ENCODE measurements at places on chromosomes 3 and 15. TPM values are rescaled to one million over a fixed set of nuclear protein-coding genes. Genes with fewer than 3 reads are reported as not detected.

- DNase-seq, result no peak
Measured at GRCh38 chr3:87132801-87133200, 94.3 kb upstream of the CHMP2B start.

DNA sequence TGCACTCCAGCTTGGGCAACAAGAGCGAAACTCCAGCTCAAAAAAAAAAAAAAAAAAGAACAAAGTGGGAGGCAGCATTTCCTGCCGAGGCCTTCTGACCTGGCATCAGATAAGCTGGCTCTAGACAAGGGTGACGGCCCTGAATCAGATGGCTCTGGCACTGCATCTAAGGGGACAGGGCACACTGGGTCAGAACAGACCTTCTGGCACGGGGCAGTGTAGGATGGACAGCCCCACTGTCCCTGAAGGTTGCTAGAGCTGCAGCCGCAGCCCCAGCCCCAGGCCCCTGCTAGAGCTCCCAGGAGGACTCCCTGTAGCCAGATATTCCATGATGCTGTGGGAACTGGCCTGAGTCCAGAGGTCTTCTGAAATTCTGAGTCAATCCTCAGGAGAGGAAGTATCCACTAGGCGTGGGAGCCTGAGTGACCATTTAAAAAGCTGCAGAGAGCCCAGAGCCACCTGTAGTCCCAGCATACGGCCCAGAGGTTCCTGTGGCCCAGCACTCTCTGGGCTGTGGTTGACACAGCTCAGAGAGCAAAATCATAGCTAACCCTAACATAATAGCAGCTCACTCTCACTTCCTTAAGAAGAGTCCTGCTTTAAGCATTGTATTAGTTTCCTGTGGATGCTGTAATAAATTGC is 69.2 kb upstream of the MFGE8 start:
- DNase-seq, result peak; percentile 59

GRCh38 chr15:38325648-38325990 is 73.0 kb downstream of the SPRED1 start:
- no peak for DNase-seq

GRCh38 chr15:52653431-52653964 is 25.7 kb downstream of the ATOSA start:
- DNase-seq, result no peak

- DNase-seq, result no peak
Measured at GRCh38 chr3:173007079-173007723, 133.8 kb downstream of the SPATA16 start.

- no peak for DNase-seq
Measured at GRCh38 chr3:120052225-120052624, 42.0 kb downstream of the GSK3B start.

GRCh38 chr3:166362698-166363097 is 525.5 kb upstream of the BCHE start:
- no peak for DNase-seq

DNA sequence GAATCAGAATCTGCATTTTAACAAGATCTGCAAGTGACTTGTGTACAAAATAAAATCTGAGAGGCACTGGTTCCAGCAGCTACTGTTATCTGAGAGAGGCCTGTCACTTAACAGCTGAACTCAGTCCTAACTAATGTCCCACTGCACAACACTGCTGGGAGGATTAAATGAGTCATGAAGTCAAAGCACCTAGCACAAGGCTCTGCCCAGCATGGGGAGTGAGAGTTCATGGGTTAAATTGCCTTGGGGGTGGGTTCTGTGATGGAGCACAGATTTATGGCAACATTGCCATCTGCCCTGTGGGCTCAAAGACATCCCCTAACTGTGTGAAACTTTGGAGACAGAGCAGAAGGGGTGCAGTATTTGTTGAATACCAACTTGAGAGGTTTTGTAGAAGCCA is 250.9 kb downstream of the PLCL2 start:
- DNase-seq, result no peak

DNA sequence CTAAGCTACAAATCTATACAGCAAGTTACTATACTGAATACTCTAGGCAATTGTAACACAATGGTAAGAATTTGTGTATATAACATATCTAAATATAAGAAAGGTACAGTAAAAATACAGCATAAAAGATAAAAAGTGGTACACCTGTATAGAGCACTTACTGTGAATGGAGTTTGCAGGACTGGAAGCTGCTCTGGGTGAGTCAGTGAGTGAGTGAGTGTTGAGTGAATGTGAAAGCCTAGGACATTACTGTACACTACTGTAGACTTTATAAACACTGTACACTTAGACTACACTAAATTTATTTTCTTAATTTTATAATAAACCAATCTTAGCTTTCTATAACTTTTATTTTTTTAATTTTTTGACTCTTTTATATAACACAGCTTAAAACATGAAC is 123.1 kb downstream of the ZMAT3 start:
- DNase-seq, result no peak

DNA sequence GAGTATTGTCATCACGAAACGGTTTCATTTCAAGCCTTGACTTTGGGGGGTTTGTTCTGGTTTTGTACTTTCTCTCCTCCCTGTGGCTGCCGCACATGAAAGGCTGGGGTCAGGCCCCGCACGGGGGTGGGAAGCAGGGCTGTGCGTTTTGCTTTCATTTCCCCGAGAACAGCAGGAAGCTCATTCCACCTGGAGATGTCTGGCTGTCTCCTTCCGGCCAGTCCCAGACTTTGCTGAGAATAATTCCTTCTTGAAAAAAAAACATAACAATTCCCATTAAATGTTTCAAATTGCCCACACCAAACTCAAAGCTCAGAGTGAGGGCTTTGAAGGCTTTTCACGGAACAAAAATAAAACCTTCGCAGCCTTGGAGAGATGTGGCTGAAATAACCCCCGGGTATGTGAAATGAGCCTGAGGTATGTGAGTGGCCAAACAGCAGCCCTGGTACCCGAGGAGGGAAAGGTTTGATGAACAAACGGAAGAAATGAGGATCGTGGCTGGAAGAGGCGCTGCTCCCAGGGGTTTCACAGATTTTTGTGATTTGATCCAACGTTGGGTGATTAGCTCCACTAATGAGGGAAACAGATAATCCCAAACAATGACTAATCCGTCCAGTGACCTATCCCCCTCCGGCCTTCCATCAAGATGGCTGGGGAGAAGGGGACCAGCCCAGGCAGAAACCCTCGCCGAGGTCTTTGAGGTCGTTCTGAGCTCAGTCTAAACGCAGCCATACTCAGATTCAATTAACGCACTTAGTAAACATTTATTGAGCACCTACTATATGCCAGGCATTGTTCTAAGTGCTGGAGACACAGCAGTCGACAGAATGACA is 126.9 kb upstream of the MEF2A start:
- peak; percentile 63 for DNase-seq

- DNase-seq, result no peak
Measured at GRCh38 chr3:25423780-25424588, 4.1 kb upstream of the RARB start.

SLC2A2 gene
- 31.0 TPM for polyA plus RNA-seq

SPINK8 gene
- not detected for polyA plus RNA-seq
